Cardiac septum (tissue), 1 donor: ENCODE measurements at places on chromosomes 5 and 9. TPM values are rescaled to one million over a fixed set of nuclear protein-coding genes. Genes with fewer than 3 reads are reported as not detected.

The ATP10B gene
- total RNA-seq: not detected

The NR5A1 gene
- total RNA-seq: not detected

The IFNK gene
- total RNA-seq: not detected

The FAM163B gene
- total RNA-seq: not detected

DNA sequence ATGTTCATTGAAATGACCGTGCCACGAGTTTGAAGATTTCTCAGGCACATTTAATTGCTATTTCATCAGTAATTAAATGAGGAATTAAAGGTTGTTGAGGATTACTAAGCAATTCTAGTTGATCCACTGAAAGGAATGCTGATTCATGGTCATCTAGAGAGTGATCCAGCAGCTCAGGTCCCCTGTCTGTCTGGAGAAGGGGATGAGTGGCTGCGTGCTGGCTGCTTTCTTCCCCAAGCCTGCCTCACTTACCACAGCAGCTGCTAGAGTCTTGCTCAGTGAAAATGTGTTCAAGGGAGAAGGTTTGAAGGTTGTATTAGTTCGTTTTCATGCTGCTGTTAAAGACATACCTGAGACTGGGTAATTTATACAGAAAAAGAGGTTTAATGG lies 7.8 kb upstream of the TGFBI start:
- DNase-seq: no peak

DNA sequence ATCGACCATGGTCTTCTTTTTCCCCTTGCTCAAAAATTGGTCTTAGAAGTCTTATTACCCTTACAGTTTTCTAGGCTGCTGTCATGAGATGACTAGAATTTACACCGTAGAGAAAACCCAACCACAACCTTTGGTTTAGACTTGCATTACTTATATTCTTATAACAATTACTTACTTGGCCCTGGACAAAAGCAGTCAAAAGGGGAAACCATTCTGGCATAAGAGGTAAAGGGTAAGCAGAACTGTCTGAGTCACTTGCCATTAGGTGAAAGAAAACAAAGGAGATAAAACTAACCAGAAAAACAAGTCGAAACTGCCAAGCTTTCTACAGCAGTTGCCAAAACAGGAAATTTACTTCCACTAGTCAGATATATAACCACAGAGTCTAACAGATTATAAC lies 17.9 kb downstream of the TMEM245 start:
- DNase-seq: no peak

GRCh38 chr5:17838469-17838868 lies 204.2 kb downstream of the TAF11L14 start:
- no peak for DNase-seq

GRCh38 chr9:101073122-101073521 lies 44.6 kb downstream of the PLPPR1 start:
- no peak for DNase-seq

GRCh38 chr9:98709968-98710965 lies 1.5 kb upstream of the GABBR2 start:
- DNase-seq: peak; percentile 24

DNA sequence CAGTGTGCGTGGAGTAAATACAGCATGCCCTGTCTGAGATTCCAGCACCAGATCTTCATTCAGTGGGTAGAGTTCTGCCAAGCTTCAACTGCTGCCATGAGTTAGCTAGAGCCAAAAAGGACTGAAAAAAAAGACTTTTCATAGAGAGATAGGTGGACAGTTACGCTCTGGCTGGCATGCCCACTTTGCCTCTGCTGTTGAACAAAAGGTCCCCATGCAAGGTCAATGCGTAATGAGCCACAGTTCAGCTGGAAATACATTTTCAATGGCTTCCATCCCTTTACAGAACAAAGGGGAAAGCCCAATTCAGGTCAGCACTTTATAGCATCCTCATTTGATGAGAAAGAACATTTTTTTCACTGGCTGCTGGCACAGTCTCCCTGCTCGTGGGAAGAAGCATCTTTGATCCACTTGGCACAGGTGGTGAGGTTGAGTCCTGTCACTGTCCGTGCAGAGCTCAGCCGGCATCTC lies 86.9 kb upstream of the ERCC6L2 start:
- no peak for DNase-seq

DNA sequence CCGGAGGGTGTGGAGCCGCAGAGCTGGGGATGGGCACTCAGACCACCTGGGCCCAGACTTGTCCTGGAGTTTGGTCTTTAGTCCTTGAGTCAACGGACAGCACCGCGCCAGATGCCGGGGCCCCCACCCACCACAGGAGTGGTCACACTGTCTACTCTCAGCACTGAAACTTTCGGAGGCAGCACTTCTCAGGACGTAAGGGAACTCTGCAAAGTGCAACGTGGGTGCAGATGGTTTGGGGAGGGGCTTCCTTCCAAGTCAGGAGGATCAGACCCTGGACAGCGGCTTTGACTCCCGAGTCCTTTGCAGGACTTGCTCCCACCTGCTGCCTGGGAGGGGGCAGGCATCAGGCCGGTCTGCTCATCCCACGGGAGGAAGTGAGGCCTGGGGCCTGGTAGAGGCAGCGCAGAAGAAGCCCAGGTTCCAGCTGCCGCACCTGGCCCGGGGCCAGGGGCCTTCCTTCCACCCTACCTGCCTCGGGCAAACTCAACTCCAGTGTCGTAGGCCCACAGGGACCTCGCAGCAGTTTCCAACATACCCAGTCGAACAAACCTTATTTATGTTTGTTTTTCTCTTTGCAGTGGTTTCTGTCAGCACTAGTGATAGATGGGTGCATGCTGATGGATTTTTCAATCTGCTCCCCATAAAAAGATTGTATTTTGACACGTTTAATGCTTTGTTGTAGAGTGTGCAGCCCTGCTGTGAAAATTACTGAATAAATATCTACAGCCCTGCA lies 149.8 kb upstream of the PPP1R26 start:
- DNase-seq: no peak

GRCh38 chr5:69317391-69317790 lies 15.2 kb downstream of the CCDC125 start:
- no peak for DNase-seq

DNA sequence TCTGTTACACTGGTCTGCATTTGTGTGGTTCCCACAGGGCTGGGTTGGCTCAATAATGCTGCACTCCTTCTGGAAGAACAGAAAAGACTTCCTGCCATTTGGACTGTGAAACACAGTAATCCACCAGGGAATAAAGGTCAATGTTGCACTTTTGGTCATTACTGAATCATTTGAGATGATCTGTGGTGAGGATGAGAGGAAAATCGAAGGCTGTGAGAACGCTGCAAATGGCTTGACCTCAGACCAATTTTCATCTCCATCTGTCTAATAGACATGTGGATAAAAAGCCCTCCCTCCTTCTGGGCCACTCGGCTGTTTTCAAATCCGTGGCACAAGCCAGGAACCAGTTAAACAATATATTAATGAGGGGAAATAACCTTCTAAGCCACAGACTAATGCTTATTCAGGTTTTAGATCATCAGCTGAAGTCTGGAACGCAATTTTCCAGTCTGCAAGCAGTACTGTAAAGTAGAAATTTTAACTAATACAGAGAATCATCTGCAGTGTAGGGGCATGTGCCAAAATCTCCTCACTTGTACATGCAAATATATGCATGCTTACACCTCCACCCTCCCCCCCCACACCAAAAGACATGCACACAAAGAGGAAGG lies 20.2 kb downstream of the TLE1 start:
- DNase-seq: no peak

DNA sequence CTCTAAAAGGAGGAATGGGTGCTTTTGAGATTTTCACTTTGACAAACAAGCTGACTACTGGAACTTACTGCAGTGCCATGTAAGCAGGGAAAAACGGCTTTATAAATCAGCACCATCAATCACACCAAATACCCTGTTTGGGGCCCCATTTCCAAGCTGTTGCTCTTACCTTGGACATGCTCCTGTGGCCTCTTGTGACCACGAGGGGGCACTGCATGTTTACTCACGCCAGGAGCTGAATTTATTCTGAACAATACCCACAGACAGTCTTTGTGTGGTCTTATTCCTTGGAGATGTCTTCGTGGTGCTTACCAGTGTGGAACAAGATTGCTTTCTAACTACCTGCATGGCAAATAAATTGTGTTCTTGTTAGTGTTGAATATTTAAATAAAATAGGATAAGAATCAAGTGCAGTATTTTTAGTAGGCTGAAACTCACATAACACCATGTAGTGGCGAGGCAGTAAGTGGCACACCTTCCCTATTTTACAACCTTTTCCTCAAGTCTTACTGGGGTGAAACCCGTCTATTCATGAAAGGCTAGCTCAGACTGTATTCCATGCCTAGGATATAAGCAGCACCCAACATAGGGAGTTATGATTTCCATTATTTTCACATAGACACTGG lies 155.5 kb upstream of the NMUR2 start:
- DNase-seq: peak; percentile 81

DNA sequence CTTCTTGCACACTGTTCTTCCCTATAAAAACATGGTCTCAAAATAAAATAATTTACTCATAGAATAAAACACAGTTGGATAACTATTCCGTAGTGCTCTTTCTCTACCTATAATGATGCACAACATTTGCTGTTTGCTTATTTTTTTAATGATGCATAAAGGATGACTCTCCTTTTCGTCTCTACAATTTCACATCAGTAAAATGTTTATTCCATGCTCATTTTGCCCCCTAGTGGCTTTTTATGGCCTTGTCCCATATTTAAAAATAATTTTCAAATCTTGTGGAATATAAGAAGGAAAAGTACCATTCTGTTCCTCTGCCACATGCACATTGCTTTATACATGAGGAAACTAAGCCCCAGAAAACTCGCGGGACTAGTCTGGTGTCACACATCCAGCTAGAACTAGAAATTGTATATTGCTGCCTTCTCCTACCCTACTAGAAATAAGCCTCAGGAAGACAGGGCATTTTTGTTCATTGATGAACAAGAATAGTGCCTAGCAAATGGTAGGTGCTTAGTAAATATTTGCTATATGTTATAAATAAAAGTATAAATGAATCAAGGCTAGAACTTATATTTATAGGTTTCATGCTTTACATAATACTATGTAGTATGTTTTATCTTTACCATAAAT lies 12.7 kb downstream of the KCTD16 start:
- no peak for DNase-seq

- DNase-seq: no peak
Measured at GRCh38 chr5:61279725-61280124, 52.3 kb upstream of the ZSWIM6 start.

- no peak for DNase-seq
Measured at GRCh38 chr5:38189081-38189504, 69.3 kb upstream of the EGFLAM start.

DNA sequence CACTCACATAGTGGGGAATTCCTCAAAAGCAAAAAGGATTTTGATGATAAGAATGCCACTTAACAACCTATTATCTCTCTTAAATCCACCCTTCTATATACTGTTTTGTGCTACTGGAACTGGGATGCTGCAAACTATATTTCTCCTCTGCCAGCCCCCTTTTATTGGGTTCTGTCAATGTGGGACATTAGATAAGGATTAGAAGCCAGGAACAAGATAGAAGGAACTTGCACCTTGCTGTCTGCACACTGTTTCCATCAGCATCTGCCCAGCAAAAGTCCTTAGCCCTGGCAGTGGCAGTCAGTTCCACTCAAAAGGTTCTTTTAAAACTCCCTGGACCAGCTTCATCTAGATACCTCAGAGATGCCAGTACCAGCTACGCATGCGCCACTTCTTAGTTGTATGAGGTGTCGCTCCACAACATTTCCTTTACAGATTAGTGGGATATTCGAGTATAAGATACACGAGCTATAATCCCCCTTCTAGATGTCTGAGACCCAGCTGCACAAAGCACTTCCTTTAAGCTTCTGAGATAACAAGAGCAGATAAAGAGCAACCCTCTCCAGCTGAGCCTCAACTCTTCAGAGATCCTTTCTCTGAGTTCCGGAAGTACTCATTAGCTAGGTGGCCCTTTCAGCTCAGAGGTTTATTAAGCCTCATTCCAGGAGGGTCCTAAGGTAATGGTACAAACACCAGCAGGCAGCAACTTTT lies 45.3 kb downstream of the CERT1 start:
- no peak for DNase-seq

GRCh38 chr5:93355691-93356090 lies 225.3 kb downstream of the NR2F1-AS1 start:
- no peak for DNase-seq

- DNase-seq: peak; percentile 86
Measured at GRCh38 chr5:132459983-132460838, 30.4 kb downstream of the IRF1 start.

DNA sequence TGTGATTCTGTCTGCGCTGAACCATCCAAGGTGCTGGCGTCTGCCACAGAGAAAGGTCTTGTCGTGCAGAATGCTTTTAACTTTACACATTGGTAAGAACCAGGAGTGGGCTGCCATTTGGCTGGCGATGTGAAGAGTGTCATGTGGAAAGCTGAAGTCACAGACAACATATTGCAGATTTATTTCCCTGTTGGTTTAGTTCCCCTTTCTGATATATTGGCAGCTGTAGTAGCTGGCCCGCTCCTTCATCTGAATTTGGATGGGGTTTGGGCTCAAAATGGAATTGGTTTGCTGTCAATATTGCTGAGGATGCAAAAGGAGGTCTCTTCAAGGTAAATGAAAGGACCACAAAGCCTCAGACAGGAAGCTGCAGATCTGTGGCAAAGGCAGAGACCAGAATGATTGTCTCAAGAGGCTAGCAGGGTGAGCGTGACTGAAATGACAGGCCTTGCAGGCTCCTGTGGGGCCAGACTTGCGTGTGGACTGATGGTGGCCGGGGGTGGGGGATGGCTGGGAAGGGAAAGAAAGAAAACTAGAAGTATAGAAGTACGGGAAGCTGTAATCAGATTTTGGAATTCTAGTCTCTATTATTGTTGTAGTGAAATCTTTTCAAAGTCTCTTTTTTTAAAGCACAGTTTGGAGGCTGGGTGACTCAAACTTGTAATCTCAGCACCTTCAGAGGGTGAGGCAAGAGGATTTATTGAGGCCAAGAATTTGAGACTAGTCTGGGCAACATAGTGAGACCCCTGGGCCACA lies 25.1 kb upstream of the CD180 start:
- DNase-seq: no peak

DNA sequence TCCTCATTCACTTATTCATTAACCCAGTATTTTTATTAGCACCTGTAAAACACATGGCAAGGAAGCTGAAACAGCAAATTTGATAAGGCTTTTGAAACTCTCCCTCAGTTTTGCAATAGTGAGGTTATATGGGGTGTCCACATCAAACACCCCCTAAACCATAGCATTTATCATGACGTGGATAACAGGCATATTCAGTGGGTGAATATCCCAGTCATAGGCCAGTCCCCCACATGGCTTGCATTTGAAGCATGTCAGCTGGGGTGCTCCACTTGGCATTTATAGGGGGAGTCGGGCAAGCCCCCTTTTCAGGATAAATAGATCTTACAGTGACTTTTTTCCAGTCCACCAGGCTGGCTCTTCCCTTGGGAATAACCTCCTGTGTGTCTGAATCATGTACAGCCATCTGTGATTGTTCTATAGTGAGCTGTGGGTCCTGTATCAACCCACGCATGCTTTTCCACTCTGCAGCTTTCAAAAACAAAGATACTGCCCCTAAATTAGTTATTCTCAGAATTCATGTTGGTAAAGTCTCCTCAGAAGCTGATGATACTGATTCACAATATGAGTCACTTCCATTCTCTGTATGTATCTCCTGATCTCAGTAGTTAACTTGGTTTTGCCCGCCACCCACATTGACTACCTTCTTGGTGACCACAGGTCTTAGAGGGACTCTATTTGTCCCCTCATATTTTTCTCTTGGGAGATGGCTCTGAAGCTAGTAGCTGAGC lies 84.4 kb upstream of the SPIN1 start:
- no peak for DNase-seq
